ENCODE measurements at places on chromosomes 4 and X. TPM values are rescaled to one million over a fixed set of nuclear protein-coding genes. Genes with fewer than 3 reads are reported as not detected.
A peak's percentile ranks its signal among the peaks of the same experiment; 100 is the strongest.

GRCh38 chr4:98092833-98093439 lies 50.3 kb downstream of the STPG2 start:
- H3K27ac ChIP-seq = no peak overlapping the region
- no peak for DNase-seq
- H3K36me3 ChIP-seq = no peaks in the 10 kb centered on the region

DNA sequence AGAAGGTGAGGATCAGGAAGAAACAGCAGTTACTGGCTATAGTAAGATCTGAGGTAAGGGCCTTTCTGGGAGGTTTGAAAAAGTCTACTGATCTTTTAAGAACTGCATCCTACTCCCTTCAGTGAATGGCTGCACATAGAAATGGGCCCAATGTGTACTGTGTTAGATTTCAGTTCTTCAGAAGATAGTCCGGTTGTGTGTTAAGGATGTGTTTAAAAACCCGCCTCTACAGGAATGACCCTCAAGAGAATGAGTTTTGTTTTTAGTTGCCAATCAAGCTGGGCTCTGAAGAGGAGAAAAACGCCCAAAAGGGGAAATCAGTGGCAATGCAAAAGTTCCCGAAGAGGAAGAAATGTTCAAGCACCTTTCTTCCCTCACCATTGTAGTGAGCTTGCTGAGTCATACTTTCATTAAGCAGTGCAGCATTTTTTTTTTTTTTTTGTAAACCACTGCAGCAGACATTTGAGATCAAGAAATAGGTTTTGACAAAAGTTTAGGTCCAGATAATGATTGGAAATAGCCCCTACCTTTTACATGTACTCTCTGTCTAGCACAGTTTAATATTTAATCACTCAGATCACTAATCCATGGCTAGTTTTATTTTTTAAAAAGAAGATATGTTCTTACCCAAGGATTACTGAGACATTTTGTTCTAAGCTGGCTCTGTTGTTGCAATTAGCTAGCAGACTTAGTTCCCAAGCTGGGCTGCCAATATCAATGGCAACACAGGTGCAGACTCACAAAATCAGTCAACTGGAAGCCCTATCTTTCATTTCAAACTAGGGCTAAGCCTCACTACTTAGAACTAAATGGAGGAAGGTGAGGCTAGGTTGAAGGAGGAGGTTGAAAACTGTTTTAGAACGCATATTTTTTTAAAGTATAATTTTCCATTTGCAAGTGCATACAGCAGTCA lies 7.0 kb upstream of the TRPC5OS start:
- DNase-seq = no peak
- H3K4me3 ChIP-seq = no peak overlapping the region
- H3K4me1 ChIP-seq = peaks cover 3% of the 10 kb centered on the region
- no peaks in the 10 kb centered on the region for H3K27me3 ChIP-seq
- H3K36me3 ChIP-seq = no peaks in the 10 kb centered on the region
- no peak overlapping the region for H3K27ac ChIP-seq

DNA sequence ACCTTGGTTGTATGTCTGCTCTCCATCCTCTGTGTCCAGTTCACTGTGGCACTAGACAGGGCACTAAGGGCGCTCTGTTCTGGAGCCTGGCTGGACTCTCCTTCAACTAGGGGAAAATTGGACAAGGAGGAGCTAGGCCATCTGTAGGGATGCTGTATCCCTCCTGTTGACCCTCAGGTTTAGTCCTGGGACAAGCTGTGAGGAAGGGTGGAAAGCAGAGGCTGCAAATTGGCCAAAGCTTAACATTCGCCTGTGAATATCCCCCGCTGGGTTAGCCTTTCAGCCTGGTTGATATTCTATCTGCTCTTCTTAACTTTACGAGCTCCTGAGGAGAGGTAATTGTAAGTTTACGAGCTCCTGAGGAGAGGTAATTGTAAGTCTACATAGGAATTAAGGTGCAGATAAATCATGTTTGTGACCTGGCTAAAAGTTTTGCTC lies 64.4 kb upstream of the ENPEP start:
- no peak for DNase-seq
- H3K4me3 ChIP-seq = peak overlapping the region; percentile 63
- no peaks in the 10 kb centered on the region for H3K27me3 ChIP-seq
- no peaks in the 10 kb centered on the region for H3K4me1 ChIP-seq
- H3K36me3 ChIP-seq = no peaks in the 10 kb centered on the region

GRCh38 chr4:59945277-59945676 lies 1254.8 kb upstream of the ADGRL3 start:
- no peak overlapping the region for H3K27ac ChIP-seq
- no peak overlapping the region for H3K4me3 ChIP-seq
- H3K4me1 ChIP-seq = no peaks in the 10 kb centered on the region
- no peaks in the 10 kb centered on the region for H3K27me3 ChIP-seq
- no peak for DNase-seq

DNA sequence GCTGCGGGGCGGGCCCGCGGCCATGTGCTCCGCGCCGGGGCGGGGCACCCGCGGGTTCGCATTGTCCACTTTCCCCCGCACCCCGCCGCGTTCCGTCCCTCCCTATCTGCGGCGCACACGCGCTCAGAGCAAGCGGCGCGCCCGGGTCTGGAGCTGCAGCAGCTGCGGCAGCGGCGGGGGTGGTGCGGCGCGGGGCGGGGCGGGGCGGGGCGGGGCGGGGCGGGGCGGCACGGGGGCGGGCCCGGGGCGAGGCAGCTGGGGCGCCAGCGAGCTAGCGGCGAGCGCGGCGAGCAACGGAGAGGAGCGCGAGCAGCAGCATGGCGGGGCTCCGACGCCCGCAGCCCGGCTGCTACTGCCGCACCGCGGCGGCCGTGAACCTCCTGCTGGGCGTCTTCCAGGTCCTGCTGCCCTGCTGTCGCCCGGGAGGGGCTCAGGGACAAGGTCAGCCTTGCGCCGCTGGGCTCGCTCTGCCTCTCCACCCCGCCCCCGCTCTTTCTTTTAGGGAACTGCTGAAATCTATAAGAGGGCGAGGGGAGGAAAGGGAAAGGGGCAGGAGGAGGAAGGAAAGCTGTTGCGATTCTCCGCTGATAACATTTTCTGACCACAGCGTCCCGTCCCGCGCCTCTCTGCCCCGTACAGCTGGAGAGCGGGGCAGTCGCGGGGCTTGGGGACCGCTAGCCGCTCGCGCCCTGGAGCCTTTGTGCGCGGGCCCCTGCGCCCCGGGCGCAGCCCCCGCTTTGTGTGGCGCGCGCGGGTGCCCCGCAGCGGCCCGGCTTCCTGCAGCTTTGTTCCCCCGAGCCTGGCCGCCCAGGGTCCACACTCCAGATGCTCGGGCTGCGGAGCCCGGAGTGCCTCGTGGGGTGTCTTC lies at the start of gene TMEM131L:
TSS of gene TMEM131L (plus strand) at position 280 of the 868 bp plus-strand sequence. CDS start at position 318, 38 bp downstream.
- DNase-seq = peak; percentile 90
- no peaks in the 10 kb centered on the region for H3K27me3 ChIP-seq
- peak within 1 kb of the TSS; percentile 85 for H3K4me3 ChIP-seq
- peak within 1 kb of the TSS; percentile 93 for H3K27ac ChIP-seq

GRCh38 chrX:103608306-103608963 lies 672 bp downstream of the TCEAL3 start:
- H3K27ac ChIP-seq = no peak overlapping the region
- H3K36me3 ChIP-seq = no peaks in the 10 kb centered on the region
- H3K4me1 ChIP-seq = no peaks in the 10 kb centered on the region
- peaks cover 14% of the 10 kb centered on the region for H3K27me3 ChIP-seq

DNA sequence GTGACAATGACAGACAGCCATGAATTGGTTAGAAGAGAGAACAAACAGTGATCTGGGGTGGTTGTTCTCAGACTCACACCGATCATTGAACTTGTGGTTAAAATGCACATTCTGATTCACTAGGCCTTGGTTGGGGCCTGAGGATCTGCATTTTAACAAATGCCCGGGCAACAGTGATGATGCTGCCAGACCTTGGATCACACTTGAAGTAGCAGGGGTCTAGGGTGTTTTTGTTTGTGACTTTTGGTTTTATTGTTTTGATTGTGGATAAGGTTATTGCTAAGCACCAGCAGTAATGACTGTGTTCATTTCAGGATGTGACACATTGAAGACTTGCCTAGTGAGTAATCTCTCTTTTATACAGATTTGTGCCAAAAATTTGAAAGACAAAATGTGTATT lies 36.5 kb downstream of the TXLNG start:
- H3K4me1 ChIP-seq = peaks cover 13% of the 10 kb centered on the region
- no peaks in the 10 kb centered on the region for H3K27me3 ChIP-seq
- DNase-seq = peak; percentile 54
- H3K4me3 ChIP-seq = no peak overlapping the region
- H3K36me3 ChIP-seq = peaks cover 16% of the 10 kb centered on the region

DNA sequence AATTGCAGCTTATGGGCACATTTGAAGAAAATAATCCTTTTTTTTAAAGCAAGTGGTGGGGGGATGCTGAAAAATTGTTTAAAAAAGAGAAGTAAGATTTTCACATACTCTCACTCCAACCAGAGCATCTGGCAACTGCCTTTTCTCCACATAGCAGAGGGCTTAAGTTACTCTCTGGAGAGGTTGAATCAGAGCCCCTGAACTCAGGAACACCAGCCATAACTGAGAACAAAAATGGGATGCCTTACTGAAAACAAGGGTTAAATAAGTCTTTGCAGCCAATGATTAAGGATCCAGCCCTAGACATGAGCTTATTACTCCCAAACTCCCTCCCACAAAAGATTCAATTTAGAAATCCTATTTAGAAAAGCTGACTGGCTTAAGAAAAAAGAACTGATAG lies 27.5 kb downstream of the CASK start:
- H3K27ac ChIP-seq = no peak overlapping the region
- H3K4me1 ChIP-seq = no peaks in the 10 kb centered on the region
- H3K36me3 ChIP-seq = peaks cover 26% of the 10 kb centered on the region
- H3K27me3 ChIP-seq = no peaks in the 10 kb centered on the region
- no peak overlapping the region for H3K4me3 ChIP-seq

DNA sequence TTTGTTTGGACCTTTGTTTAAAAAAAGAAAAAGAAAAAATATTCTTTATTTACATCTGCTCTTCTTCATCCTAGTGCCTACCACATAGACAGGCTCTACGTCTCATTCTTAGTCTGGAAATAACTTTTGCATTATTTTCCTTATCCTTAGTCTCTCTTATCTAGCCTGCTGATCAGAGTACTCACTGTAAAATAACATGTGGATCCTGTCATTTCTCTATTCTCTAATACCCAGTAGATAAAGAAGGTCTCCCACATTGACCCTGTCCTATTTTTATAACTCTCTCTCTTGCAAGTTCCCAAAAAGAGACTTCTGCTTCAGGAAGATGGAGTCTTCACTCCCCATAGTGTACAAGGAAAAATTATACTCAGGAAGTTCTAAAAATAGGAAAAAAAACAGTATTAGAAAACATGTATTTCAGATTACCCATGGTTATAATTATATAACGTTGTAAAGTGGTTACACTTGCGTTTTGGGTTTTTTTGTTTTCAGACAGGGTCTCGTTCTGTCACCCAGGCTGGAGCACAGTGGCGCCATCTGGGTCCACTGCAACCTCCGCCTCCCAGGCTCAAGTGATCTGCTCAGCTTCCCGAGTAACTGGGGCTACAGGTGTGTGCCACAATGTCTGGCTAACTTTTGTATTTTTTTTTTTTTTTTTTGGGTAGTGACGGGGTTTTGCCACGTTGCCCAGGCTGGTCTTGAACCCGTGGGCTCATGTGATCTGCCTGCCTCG lies 23.8 kb downstream of the ZFX start:
- H3K27ac ChIP-seq = no peak overlapping the region
- peaks cover 38% of the 10 kb centered on the region for H3K36me3 ChIP-seq
- no peaks in the 10 kb centered on the region for H3K27me3 ChIP-seq
- H3K4me3 ChIP-seq = no peak overlapping the region
- H3K4me1 ChIP-seq = peaks cover 22% of the 10 kb centered on the region
- DNase-seq = no peak

DNA sequence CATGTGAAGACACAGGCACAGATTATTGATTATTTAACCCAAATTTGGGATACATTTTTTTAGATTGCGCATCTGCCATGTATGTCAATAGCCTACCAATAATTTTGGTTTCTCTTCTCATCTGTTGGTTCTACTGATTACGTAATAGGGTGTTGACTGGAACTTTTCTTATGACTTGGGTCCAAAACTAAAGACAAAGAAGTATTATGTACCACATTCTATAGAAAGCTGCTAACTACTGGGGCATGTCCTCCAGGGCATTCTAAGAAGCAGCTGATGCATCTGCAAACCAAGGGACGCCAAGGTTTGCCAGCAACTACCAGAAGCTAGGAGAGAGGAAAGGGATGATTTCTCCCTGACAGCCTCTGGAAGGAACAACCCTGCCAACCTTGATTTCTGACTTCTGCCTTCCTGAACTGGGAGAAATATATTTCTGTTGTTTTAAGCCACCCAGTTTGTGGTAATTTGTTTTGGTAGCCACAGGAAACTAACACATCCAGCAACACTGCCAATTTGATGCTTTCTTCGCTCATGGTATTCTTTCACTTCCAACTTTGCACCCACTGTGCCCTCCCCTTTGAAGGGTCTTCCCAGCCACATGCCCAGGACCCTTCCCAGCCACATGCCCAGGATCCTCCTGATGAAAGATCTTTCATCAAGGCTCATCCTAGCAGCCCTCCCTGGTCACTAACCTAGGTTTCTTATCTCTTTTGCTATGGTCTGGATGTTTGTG lies 15.9 kb upstream of the TLR1 start:
- DNase-seq = no peak
- H3K4me1 ChIP-seq = peaks cover 22% of the 10 kb centered on the region
- no peak overlapping the region for H3K4me3 ChIP-seq
- peak overlapping the region; percentile 8 for H3K27ac ChIP-seq
- H3K36me3 ChIP-seq = peaks cover 8% of the 10 kb centered on the region

GRCh38 chr4:153573881-153574802 lies 108.0 kb downstream of the TMEM131L start:
- peaks cover 18% of the 10 kb centered on the region for H3K36me3 ChIP-seq
- H3K4me1 ChIP-seq = peaks cover 49% of the 10 kb centered on the region
- DNase-seq = peak; percentile 89
- peak overlapping the region; percentile 52 for H3K27ac ChIP-seq

RENBP gene
- total RNA-seq = 13.7 TPM

All from activated CD4-positive, alpha-beta T cell treated with anti-CD3 and anti-CD28 coated beads, Interleukin-2, amount 10 ng/mL, durations not matched to agents 24 days and 14 days (primary cell).